A549 treated with Hydrocortisone at 1 μM for 4 hours (cell line): ENCODE measurements at places on chromosomes 2 and 18. TPM values are rescaled to one million over a fixed set of nuclear protein-coding genes. Genes with fewer than 3 reads are reported as not detected.

PPM1G gene
- total RNA-seq: 152 to 168 TPM (median 161 TPM) in 5 replicates

CCDC150 gene
- 3.6 to 6.6 TPM (median 5.3 TPM) in 5 replicates for total RNA-seq

AGXT gene
- total RNA-seq: not detected in 5 replicates

TEKT4 gene
- not detected in 5 replicates for total RNA-seq

SPDYA gene
- 0.16 to 0.21 TPM (median 0.20 TPM) in 5 replicates for total RNA-seq

ANKRD30B gene
- not detected in 5 replicates for total RNA-seq

TCF7L1 gene
- total RNA-seq: 8.5 to 11.5 TPM (median 10.2 TPM) in 5 replicates

ABCG8 gene
- total RNA-seq: 0.01 TPM in 1 of 5 replicates, not detected in the others

DSEL gene
- 0.37 to 0.62 TPM (median 0.43 TPM) in 5 replicates for total RNA-seq

REG3A gene
- not detected in 5 replicates for total RNA-seq

IL36B gene
- total RNA-seq: 0.08 to 0.20 TPM (median 0.12 TPM) in 3 of 5 replicates, not detected in the others

ZNF804A gene
- total RNA-seq: not detected in 5 replicates

CD302 gene
- 1.9 to 2.5 TPM (median 2.5 TPM) in 5 replicates for total RNA-seq

NHEJ1 gene
- 15.3 to 21.1 TPM (median 16.6 TPM) in 5 replicates for total RNA-seq

SAG gene
- not detected in 5 replicates for total RNA-seq

CFAP65 gene
- 0.07 to 0.29 TPM (median 0.20 TPM) in 5 replicates for total RNA-seq

TMEM200C gene
- total RNA-seq: not detected in 5 replicates

SF3B6 gene
- 158 to 181 TPM (median 175 TPM) in 5 replicates for total RNA-seq

RGPD4 gene
- 0.03 to 0.07 TPM (median 0.05 TPM) in 4 of 5 replicates, not detected in the other for total RNA-seq

IL1R2 gene
- 0.92 to 1.5 TPM (median 1.1 TPM) in 5 replicates for total RNA-seq

DIPK1C gene
- total RNA-seq: not detected in 5 replicates

RAB12 gene
- 20.9 to 28.1 TPM (median 24.8 TPM) in 5 replicates for total RNA-seq

TMEM247 gene
- not detected in 5 replicates for total RNA-seq

SLC1A4 gene
- total RNA-seq: 10.0 to 11.1 TPM (median 10.5 TPM) in 5 replicates

UGT1A5 gene
- total RNA-seq: 0.08 to 0.13 TPM in 2 of 5 replicates, not detected in the others

PAX3 gene
- total RNA-seq: not detected in 5 replicates

CROCC2 gene
- not detected in 5 replicates for total RNA-seq

TUBB8B gene
- not detected in 5 replicates for total RNA-seq

C2orf80 gene
- not detected in 5 replicates for total RNA-seq

ALPG gene
- 0.31 to 0.38 TPM (median 0.36 TPM) in 5 replicates for total RNA-seq

MTA3 gene
- 25.3 to 36.5 TPM (median 30.8 TPM) in 5 replicates for total RNA-seq

UNC80 gene
- not detected in 5 replicates for total RNA-seq

HRH4 gene
- total RNA-seq: not detected in 5 replicates

PDE11A gene
- total RNA-seq: 0.30 to 0.71 TPM (median 0.56 TPM) in 5 replicates

CELF4 gene
- 0.03 TPM in 1 of 5 replicates, not detected in the others for total RNA-seq

LHCGR gene
- total RNA-seq: not detected in 5 replicates

GRHL1 gene
- 0.72 to 1.2 TPM (median 0.84 TPM) in 5 replicates for total RNA-seq

PROKR1 gene
- total RNA-seq: not detected in 5 replicates

MDH1B gene
- total RNA-seq: 1.1 to 2.1 TPM (median 1.6 TPM) in 5 replicates

NT5C1B gene
- total RNA-seq: not detected in 5 replicates

TUBA3D gene
- total RNA-seq: 5.1 to 10.0 TPM (median 5.8 TPM) in 5 replicates
